ENCODE measurements at places on chromosomes 16 and 17.

GRCh38 chr17:77737442-77738265 is 220.8 kb upstream of the TNRC6C start:
- DNase-seq, result peak; percentile 25

- no peak for DNase-seq
Observed at GRCh38 chr17:54948380-54948779, 20.1 kb downstream of the COX11 start.

- no peak for DNase-seq
Observed at GRCh38 chr16:66842765-66843164, 1.4 kb upstream of the CA7 start.

DNA sequence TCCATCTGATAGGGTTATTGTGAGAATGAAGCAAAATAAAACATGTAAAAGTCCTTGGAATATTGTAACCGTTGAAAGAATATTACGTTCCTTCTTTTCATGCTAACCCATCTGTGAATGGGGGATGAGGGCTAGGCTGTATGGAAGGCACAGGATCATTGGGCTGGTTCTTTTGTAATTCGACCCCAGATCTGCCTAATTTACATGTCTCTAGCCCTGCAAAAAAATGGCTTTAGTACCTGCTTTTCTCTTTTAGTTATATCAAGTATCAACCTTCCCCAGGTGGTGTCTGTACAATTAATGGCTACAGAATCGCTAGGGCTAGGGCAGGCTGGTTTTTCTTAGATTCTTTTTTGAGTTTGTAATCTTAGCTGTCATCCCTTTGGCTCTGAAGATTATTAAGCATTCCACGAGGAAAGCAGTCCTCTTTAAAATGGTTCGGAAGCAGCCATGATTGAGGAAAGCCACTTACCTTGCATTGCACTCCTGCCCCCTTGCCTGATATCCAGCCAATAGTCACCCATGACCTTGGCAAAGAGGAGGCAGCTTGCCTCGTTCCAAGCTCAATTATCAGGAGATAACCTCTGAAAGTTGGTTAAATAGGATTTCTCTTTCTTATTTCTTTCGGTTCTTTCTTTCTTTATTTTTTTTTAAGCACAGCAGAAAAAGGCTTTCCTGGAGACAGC is 153.9 kb upstream of the ZKSCAN2 start:
- no peak for DNase-seq

DNA sequence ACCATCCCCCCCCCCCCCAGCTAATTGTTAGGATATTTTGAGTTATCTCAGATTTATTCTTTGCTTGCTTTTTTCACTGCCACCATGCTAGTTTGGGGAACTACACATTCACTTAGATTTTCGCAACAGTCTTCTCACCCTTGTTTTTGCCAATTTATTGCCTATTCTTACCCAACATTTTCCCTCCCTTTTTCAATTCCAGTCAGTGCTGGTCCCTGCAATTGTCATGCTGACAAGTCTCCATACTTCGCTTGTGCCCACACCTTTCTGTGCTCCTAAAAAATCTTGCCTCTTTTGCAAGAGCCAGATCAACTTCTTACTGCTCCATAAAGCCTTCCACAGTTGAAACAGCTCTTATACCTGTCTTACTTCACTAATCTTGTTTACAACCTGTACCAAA is 16.3 kb downstream of the TNRC6A start:
- DNase-seq, result no peak

Data from liver (tissue), 10 donors.